ENCODE measurements at places on chromosomes 7 and 10.

DNA sequence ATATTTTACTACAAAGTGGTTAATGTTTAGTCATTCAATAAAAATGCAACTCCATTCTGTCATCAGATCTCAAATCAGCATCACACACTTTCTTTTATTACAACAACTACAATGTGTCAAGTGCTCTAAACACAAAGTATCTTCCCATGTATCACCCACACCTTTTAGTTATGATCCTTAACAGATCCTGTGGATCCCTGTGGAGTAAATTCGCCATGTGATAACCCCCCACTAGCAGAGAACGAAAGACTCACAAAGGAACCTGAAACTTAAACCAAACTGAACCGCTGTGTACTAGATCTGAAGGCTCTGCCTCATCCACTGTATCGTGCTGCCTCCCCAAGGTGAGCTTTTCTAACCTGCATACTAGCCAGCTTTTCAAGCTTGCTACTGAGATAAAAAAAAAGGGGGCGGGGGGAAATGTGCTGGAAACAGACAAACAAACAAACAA, 1.7 kb downstream of the DPY19L1 start:
- DNase-seq: peak; percentile 71

DNA sequence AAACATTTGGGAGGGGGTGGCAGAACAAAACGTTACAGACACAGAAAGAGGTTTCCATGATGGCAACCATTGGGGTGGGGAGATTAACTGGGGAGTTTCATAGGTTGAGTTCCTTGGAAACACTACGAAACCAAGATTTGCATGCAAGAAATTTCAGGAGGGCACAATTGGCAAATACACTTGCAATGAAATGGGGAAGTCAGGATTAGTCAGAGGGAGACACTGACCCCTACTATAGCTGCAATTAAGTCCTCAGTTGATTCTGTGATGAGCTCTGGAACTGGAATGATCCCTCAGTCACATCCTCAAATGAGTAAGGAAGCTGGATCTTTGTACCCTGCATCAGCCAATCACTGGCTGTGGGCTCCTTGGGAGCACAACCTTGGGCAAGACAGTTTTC, 22.1 kb downstream of the CPEB3 start:
- DNase-seq: no peak

DNA sequence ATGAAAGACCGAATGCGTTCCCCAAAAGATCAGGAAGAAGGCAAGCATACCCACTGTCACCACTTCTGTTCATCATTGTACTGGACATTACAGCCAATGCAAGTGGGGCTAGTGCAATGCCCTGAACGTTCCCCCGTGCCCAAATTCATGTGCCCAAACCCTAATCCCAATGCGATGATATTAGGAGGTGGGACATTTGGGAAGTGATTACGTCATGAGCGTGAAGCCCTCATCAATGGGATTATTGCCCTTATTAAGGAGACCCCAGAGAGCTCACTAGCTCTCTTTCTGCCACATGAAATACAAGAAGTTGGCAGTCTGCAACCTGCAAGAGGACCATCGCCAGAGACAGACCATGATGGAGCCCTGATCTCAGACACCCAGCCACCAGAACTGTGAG, 511.4 kb upstream of the TPK1 start:
- DNase-seq: no peak

- DNase-seq: no peak
These were observed 50.2 kb upstream of the GNA12 start for GRCh38 chr7:2894118-2894940.

DNA sequence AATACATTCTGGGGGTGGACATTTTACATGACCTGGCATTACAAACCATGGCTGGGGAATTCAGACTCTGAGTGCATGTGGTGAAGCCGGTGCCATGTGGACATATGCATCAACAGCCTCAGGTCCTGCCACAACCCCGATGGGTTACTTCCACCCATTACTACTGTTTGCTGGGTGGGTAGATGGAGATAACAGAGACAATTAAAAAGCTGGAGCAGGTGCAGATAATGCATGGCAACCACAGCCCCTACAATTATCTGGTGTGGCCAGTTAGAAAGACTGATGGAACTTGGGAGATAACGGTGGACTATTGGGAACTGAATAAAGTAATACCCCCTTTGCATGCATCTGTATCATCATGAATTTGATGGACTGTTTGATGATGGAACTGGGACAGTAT, 21.6 kb upstream of the ADAMTS14 start:
- no peak for DNase-seq

DNA sequence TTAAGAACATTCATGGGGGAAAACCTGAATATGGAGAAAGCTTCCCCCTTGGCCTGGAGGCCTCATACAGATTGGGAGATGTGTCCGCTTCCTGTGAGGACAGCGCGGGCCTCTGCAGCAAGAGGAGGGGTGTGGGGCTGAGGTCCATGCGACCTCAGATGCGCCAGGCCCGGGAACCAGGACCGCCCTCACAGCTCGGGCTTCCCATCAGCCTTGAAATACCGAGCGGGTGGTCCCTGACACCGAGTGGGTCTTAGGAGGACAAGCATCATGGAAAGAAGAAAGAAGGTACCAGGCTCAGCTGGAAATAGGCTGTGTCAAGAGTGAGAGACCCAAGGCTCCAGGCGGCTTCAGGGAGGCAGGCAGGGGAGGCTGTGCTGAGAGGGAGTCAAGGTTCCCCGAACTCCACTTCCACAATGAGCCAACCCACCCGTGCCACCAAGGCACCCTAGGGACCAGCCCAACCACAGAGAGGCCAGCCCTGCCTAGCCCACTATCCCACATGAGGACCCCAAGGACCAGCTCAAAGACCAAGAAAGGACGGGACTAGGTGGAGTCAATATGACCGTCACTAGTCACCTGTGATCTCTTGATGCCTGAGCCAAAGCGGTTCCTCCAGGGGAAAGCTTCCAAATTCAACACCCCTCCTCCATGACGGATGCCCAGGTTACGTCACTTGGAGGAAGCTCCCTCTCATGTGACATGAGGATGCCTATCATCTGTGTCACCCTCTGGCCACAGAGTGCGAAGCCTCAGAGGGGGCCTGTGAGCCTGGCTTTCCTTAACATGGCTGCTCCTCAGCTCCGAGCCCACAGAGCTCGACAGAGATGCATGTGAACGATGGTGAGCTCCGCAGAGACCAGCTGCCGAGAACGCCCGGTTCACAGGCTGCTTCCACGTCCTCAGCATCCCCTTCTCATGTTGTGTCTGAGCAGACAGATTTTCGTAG, 103.7 kb downstream of the TCERG1L start:
- DNase-seq: no peak

GRCh38 chr10:132959559-132959961, 17.2 kb upstream of the CFAP46 start:
- no peak for DNase-seq

DNA sequence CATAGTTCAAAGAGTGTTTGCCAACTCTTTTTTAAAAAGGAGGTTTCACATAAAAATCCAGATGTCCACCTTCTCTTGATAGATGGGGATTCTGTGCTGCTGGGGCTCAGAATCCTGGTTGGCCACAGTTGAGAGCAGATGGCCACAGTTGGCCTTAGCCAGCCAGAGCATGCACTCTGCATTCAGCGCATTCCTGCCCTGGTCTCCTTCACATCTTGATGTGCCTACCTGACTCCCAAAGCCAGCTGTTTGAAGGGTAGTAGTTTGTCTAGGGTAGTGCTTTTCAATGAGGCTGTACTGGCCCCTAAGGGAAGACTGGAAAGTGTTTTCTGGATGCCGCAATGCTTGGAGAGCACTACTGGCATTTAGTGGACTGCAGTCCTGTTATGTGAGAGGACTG, 208.1 kb upstream of the HDAC9 start:
- no peak for DNase-seq

DNA sequence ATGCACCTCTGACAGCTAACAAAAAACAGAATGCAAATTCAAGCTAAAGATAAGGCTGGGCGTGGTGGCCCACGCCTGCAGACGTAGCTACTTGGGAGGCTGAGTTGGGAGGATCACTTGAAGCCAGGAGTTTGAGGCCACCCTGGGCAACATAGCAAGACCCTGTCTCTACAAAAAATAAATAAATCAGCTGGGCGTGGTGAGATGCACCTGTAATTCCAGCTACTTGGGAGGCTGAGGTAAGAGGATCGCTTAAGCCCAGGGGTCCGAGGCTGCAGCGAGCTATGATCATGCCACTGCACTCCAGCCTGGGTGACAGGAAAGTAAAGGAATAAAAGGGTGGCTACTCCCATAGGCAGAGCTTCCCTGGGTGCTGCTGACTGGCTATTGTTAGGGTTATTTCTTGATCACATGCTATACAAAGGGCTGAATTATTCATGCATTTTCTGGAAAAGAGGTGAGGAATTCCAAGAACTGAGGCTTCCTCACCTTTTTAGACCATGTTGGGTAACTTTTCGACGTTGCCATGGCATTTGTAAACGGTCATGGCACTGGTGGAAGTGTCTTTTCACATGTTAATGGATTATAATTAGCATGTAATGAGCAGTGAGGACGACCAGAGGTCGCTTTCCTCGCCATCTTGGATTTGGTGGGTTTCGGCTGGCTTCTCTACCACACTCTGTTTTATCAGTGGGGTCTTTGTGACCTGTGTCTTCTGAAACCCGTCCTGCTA, 6.9 kb upstream of the PSMG3 start:
- DNase-seq: no peak

DNA sequence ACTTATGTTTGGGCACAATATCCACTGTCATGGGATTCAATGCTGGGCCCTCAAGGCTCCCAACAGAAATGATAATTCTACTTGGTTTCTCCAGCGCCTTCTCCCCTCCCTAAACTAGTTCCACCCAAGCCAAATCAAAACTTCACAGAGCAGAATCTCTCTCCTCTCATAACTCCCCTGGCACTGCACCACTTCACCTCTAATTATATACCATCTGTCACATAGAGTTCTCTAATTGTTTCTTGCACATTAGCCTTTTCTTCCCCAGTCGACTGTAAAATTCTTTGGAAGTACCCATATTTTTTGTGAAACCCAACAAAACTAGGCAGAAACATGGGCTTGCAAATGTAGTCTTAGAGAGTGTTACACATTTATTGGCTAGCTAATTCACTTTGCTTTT, 8.1 kb downstream of the SGMS1 start:
- DNase-seq: no peak

DNA sequence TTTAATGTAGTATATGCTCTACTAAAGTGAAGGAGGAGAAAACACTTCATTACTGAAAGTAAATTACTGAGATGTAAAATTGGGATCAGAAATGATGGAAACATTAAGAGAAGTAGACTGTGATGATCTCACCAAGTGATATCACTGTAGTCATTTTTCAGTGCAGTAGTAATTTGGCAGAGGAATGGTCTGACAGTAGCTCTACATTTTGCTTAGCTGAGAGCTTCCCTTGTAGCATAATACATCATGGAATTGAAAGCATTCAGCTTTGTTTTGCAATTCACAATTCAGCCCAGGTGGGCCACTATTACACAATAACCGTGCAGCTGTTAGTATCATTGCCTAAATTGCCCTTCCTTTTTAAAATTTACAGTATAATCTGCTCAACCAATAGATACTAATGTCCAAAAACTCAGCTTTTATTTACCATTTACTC, 19.4 kb upstream of the CABCOCO1 start:
- DNase-seq: no peak

DNA sequence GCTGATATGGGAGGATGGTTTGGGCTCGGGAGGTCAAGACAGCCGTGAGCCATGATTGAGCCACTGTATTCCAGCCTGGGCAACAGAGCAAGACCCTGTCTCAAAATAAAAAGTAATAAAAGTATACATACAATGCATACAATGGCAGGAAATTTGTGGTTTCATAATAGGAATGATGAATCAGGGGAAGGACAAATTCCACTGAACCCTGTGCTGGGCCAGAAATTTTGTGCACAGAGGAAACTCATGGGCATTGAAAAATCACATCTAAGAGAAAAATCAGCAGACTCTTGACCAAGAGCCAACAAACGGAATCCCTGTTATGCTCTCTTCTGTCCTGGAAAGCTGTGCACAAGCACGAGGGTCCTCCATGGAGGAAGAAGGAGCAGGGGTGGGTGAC, 35.1 kb downstream of the SEM1 start:
- no peak for DNase-seq

DNA sequence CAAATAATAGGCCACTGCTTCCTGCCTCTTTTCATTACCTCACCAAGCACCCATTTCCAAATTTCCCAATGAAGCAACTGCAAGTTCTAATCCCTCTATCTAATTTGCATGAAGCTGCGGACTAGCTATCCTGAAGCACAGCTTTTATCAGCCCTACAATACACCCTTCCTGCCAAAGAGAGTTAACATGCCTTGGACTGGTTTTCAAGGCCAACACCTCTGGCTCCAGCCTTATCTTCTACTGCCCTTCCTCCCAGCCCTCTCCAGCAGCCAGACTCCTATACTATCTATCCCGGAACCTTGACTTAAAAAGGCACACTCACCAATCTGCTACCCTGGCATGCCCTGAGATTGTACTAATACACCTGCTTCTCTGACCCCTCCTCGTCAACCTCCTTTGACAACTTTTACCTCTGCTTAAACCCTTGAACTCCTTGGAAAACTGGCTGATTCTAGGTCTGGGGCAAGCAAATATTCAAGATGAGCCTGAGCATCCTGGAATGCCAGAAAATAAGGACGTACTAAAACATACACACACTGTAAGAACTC, 73.4 kb downstream of the SGMS1 start:
- DNase-seq: no peak

GRCh38 chr7:21819048-21819447, 126.7 kb downstream of the CDCA7L start:
- DNase-seq: no peak

GRCh38 chr10:114732931-114733330, 74.9 kb upstream of the ABLIM1 start:
- DNase-seq: no peak

GRCh38 chr10:89695307-89695706, 6.1 kb upstream of the KIF20B start:
- DNase-seq: no peak

GRCh38 chr10:46541735-46542566, 14.5 kb downstream of the GPRIN2 start:
- DNase-seq: no peak

DNA sequence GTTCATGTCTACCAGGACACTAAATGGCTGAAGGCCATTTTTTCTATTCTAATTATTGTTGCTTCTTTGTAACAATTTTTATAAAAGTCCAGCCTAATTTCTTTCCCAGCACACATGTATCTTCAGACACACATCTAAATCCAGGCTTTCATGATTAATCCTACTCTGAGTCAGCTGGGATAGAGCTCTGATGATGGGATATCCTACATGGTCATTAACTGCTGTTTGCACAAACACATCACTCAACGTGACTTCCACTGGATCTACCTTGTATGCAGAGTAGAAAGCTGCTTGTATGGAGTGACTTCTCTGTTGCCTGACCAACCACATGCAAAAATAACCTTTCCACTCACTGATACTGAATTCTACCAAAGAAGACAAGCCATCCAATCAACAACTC, 260.9 kb downstream of the AHR start:
- DNase-seq: no peak

- no peak for DNase-seq
These were observed 377.1 kb downstream of the NRG3 start for GRCh38 chr10:82252081-82252480.

- no peak for DNase-seq
These were observed 38.8 kb downstream of the AKR1B15 start for GRCh38 chr7:134587750-134588149.

- DNase-seq: peak; percentile 6
These were observed 564.1 kb downstream of the ATRNL1 start for GRCh38 chr10:115657161-115657860.

GRCh38 chr10:118045837-118046394, 825 bp downstream of the RAB11FIP2 start:
- peak; percentile 66 for DNase-seq

Measured in pons (tissue), 1 donor.